Nucleus accumbens (tissue), 56 donors: ENCODE measurements at places on chromosomes 7 and 10.

DNA sequence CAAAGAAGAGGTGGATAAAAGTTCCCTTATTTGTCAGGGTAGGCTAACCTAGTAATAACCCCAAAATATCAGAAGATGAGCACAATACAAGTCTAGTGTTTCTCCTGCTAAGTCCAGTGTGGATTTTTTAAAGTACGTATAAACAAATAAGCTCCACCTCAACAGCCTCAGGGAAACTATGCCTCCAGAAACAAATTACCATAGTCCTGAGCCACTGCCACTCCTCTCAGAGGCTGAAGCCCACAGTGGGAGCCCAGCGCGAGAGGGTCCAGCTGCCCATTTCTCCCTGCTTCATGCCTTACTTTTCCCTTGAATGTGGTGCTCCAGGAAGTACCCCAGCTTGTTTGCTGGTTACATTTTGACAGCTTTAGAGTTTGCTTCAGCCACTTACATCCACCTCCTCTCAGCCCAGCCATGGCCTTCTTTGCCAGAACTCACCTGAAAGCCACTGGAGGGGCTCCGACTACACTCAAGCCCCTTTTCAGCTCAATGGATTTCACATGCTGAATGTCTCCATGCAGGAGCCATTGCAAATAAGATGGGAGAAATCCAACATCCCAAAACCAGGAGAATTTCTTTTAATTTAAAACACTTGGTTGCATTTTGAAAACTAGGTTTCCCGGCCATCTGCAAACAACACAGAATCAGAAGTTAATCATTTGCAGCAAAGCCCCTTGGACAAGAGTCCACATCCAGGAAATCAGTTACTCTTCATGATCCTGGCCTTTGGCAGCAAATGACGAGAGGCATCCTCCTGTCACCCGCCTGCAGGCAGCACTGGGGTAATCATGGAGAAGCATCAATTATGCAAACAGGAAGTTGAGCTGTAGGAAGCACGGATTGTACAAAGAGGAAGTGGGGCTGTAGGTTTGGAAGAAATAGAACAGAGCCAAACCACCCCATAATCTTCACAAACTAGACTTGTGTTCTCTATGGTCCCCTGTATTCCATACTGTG, 138.1 kb downstream of the HERPUD2 start:
- DNase-seq, result no peak

- no peak for DNase-seq
Measured at GRCh38 chr7:6589151-6589828, 531 bp upstream of the INTS15 start.

DNA sequence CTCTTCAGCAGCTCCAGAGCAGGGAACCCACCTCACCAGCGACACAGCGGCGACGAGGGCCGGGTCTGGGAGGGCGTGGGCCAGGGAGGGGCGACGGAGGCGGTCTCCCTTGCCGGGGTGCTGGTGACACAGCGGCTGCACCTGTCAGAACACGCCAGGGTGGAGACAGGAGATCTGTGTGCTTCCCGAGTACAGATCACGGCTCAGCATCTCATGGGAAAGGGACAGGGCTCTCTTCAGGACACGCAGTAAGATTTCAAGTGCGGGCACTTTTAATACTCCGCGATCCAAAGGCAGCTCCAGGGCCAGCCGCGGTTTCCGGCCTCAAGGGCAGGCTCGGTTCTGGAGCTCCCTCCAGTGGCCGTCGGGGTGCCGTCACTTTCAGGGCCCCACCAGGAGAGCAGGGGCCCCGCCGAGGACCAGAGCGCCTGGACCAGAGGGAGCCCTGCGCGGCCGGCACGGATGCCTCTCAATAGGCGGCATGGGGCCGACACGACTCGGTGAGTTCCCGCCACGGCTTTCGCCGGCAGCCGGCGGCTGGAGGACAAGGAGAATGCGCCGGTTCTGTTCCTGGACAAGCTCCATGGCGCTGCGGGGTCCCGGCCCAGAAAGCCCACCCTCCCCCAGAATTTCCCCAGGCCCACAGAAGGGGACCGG, 21.4 kb downstream of the GPR146 start:
- DNase-seq, result peak; percentile 63

DNA sequence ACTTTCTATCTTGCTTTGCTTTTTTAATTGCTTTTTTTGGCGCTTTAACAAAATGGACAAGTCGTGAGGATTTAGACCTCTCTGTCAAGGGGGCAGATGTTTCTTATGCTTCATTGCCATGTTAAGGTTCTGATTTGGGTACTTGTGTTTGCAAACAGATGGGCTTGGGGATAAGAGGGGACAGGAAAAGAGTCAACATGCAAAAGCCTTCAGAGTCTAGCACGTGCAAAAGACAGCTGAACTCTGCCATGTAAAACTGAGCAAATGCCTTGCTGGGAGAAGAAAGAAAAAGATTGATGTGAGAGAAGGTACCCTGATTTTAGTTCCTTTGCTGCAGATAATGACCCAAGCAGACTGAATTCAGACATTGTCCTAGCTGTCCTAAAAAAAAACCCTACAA, 173.1 kb downstream of the KIAA1217 start:
- DNase-seq, result no peak

- no peak for DNase-seq
Measured at GRCh38 chr7:86209036-86209435, 434.7 kb upstream of the GRM3 start.

- no peak for DNase-seq
Measured at GRCh38 chr7:50868426-50869100, 85.9 kb upstream of the GRB10 start.

DNA sequence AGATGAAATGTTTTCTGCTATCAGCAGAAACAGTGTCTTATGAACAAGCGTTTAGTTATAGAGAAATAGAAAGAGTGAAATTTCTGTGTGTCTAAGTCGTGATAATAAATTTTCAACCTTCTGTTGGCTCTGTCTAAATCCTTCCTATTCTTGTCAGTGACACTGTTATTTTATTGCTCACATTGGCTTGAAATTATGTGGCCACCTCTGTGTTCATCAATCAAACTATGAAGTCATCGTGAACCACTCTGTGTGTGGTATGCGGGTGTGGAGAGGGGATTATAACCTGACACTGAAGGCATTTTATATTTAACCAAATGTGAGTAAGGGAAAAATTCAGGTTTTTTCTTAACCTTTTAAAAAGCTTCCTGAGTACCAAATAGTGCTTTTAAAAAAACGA, 12.3 kb downstream of the AOAH start:
- no peak for DNase-seq

- no peak for DNase-seq
Measured at GRCh38 chr7:45033931-45034290, 33.9 kb downstream of the CCM2 start.

DNA sequence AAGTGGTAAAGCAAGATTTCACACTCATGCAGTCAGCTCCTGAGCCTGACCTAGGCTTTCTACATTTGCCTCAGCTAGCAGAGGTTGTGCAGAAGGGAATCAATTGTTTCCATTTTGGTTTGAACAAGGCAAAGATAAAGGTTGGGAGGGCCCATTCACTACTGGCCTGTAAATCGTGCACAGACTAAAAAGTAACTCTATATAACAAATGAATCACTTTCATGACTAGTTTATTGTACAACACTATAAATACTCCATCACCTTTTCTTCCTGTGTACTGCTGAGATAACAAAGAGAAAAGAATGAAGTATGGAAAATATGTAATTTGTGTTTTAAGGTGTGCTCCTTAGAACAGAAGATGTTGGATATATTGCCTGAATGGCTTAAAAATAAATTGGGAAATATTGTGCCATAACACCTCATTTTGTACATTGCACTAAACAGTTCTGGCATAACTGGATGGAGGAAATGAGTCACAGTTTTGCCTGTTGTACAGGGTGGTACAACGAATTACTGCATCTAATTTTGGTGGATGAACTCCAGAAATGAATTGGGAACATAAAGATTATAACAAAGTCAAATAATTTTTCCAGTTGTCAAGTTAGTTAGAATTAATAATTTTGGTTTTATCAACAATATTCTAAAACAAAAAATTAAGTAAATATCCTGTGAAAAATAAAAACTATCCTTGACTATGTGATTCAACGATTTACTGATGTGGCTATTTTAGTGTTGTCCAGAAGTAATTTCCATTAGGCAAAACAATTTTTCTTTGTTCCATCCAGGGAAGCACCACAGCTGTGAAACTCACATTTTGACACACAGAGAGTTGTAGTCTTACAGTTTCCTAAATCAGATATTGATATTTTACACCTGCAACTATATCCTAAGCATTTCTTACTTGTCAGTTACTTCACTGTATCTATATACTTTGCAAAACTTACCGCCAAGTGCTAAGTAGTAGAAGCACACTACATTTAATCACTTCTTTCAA, 18.0 kb downstream of the SEMA3C start:
- DNase-seq, result no peak
